NAMALWA (cell line): ENCODE measurements at places on chromosomes 4 and X.
A peak's percentile ranks its signal among the peaks of the same experiment; 100 is the strongest.

GRCh38 chr4:5127556-5127955 is 76.3 kb downstream of the STK32B start:
- no peak for DNase-seq

DNA sequence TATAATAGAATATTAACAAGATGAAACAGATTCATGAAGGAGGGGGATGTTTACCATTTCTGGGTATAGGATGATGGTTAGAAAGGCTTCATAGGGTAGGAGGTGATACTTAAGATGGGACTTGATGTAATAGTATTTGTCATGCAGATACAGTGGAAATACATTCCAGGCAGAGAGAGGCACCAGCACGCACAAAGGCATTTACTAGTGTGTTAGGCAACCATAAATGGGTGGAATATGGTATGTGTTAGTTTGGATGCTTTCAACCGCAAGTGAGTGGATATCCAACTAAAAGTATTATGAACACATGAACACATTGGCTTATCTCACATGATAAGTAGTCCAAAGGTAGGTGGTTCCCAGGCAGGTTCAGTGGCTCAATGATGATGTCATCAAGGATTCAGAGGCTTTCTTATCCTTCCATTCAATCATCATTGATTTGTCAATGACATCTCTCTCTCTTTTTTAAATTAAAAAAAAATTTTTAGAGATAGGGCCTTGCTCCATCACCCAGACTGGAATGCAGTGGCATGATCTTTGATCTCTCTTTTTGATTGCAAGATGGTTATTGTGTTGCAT is 12.7 kb upstream of the STARD8 start:
- DNase-seq = no peak

DNA sequence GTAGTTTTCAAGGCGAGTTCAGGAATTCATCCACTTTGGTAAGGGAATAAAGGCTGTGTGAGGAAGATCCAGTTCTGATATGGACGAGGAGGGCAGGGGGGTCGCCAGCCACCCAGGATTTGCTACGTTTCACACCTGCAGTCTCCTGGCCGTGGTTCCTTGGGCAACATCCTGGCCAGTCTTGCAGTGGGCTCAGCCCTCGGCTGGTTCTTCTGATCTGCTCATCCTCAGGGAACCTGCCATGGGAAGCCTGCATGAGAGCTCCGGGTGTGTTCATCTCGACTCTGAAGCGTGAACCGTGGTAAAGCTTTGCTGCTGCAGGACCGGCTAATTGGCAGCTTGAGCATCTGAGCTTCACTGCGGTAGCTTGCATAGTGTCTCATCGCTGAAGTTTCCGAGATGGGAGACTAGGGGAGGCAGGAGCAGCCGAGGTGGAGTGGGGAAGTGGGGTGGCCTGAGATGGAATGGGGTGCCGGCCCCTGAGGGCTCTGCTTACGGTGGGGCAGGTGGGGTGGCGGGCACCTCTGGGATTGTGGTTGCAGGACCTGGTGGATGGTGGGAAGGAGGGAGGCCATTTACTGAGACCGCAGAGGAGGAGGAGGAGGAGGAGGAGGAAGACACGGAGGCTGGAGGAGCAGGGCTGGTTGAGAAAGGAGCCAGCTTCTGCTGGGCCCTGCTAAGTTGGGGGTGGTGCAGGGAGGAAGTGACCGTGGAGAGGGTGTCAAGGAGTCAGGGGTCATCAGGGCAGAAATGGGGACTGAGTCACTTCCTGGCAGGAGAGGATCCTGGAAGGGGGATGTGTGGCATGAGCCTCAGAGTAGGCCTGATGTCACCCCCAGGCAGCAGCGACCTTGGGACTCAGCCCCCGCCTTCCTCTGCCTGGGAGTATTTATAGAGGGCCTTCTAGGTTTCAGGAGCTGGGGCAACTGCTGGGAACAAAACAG is 213.1 kb upstream of the PSAPL1 start:
- DNase-seq = no peak

GRCh38 chrX:132219343-132219768 is at the start of gene RAP2C:
TSS of gene RAP2C (minus strand) at chrX:132219447. CDS start at chrX:132217268, 2,179 bp downstream.
- peak; percentile 82 for DNase-seq
